ENCODE measurements at places on chromosomes 13 and 19.
A peak's percentile ranks its signal among the peaks of the same experiment; 100 is the strongest.

GRCh38 chr13:91203430-91203829 is 144.1 kb upstream of the MIR17HG start:
- DNase-seq, result no peak

DNA sequence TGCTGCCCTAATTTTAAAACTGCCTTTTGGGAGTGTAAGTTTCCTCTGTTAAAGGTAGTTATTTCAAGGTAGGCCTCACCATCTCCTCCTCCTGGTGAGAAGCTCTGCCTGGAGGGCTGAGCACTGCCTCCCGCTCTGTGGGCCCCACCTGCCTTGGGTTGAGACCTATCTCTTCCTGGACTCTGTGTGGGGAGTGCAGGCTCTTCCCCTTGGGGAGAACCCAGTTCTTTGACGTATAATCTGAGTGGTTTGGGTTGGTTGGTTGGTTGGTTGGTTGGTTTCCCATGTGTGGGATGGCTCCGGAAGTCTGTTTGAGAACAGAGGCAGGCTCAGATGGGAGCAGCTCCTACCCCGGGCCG is 39.1 kb downstream of the ACTN4 start:
- DNase-seq, result peak; percentile 52

DNA sequence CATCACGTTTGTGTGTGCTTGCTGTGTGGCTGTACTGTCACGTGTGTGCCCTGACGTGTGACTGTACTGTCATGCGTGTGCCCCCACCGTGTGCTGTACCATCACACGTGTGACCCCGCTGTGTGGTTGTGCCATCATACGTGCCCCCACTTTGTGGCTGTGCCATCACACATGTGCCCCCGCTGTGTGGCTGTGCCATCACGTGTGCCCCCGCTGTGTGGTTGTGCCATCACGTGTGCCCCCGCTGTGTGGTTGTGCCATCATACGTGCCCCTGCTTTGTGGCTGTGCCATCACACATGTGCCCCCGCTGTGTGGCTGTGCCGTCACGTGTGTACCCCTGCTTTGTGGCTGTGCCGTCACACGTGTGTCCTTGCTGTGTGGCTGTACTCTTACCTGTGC is 25.7 kb downstream of the TFDP1 start:
- DNase-seq, result no peak

DNA sequence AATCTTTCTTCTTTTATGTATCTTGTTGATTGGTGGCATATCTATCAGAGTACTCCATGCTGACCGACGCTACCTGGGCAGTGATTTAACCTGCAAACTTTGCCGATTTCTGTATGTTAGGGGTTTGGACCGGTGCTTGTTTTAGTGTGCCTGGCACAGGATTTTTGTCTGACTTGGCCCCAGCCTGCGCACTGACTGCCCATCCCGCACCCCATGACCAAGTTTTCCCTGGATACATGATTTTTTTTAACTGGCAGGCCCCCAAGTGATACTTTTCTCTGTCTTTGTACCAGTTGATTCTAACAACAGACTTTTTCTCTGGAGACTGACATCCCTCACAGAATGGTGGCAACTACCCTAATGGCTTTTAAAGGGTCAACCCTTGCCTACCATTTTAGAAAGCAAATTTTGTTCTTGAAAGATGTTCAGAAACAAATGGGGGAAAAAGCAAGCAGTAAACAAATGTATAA is 69.0 kb upstream of the C1QTNF9B start:
- no peak for DNase-seq

GRCh38 chr13:60170414-60170813 is 6.7 kb upstream of the DIAPH3 start:
- no peak for DNase-seq

GRCh38 chr13:97726664-97727280 is 226.7 kb upstream of the IPO5 start:
- DNase-seq, result no peak

All from CD4-positive, alpha-beta T cell treated with Interleukin-4 for 1 hour (primary cell).